ENCODE measurements at places on chromosomes 12 and 14.

DNA sequence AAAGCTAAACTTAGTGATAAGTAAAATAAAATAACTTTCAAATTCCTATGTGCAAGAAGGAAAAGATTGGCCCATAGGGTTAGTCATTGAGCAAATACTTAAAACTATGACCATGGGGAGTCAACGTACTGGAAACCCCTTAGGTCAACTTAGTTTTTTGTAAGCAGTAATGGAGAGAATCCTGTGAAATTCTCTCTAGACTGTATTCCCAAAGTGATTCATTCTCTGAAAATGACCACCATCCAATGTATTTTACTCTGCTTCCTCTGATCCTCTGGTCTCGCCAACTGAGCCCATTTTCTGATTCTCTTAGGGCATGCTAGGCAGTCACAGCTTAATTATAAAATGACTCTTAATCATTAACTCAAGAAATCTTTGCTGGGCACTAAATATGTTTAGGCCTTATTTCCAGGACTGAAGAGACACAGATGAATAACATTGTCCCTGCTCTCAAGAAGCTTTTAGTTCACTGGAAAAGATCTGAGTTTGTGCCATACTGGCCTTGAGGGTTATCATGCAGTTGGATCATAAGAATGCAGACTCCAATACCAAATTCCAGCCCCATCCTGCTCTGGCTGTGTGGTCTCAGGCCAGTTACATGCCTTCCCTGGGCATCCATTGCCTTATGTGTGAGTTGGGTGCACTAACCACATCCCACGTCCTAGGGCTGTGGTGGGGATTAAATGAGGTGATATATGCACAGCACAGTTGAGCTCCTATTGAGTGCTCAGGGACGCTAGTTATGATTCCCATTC is 732.4 kb downstream of the AACS start:
- DNase-seq = no peak

- no peak for DNase-seq
Observed at GRCh38 chr12:45050751-45051571, at the start of gene DBX2. TSS of gene DBX2 (minus strand) at chr12:45051099. CDS start at chr12:45050927, 172 bp downstream.

DNA sequence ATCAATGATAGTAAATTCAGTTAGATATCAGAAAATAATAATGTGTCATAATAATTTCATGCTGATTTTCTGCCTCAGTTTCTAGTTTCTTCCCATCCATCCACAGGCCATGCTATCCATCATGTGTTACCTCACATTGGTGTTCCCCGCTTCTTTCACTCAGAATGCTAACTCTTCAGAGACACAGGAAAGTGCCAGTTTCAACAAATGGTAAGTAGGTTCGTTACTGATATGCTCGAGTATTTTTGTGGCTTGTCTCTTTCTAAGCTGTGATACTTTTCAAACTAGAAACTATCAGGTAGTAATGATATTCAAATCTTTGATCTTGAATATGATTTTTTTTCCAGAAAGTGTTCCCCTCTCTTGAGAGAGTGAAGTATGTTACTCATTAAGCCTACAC is 1.5 kb downstream of the KLRB1 start:
- DNase-seq = no peak

DNA sequence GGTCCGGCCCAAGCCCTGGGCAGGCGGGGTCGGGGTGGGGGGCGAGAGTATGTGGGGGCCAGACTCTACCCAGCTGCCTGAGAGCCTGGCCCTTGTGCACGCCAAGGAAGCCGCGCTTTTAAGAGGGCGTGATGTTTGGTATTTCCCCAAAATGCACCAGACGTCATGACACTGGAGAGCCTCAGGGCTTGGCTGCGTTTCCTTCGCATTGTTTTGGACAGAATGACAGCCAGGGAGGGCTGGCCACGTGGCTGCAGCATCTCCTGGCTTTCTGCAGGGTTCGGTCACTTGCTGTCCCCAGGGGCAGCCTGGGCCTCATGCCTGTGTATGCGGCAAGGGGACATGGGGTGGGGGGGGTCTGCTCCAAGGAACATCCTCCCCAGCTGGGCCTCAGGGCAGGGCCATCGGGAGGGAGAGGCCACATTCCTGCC is 16.1 kb upstream of the NUDT14 start:
- no peak for DNase-seq

GRCh38 chr12:113456199-113456598 is 15.5 kb downstream of the LHX5 start:
- DNase-seq = no peak

DNA sequence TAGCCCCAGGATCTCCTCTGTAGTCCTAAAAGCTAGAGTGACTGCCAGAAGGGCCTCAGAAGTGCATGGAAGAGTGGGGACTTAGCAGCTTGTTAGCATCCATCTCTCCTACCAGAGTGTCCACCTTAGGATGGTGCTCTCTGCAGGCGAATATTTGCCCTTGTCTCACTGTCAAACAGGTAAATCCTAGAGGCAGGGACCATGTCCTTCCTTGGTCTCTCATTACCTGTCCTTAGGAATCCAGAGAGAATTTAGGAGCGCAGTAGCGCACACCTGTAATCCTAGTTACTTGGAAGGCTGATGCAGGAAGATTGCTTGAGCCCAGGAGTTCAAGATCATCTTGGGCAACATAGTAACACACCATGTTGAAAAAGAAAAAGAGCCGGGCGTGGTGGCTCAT is 21.4 kb downstream of the AGAP2 start:
- no peak for DNase-seq

GRCh38 chr12:62190689-62191490 is 69.3 kb upstream of the USP15 start:
- DNase-seq = peak; percentile 9

GRCh38 chr12:57111031-57111734 is at the start of gene STAT6:
TSS of gene STAT6 (minus strand) at chr12:57111362. CDS start at chr12:57108278, 3,084 bp downstream.
- peak; percentile 80 for DNase-seq

GRCh38 chr12:12533238-12533829 is 29.3 kb downstream of the DUSP16 start:
- no peak for DNase-seq

GRCh38 chr12:21631367-21631766 is 26.3 kb downstream of the LDHB start:
- DNase-seq = no peak

DNA sequence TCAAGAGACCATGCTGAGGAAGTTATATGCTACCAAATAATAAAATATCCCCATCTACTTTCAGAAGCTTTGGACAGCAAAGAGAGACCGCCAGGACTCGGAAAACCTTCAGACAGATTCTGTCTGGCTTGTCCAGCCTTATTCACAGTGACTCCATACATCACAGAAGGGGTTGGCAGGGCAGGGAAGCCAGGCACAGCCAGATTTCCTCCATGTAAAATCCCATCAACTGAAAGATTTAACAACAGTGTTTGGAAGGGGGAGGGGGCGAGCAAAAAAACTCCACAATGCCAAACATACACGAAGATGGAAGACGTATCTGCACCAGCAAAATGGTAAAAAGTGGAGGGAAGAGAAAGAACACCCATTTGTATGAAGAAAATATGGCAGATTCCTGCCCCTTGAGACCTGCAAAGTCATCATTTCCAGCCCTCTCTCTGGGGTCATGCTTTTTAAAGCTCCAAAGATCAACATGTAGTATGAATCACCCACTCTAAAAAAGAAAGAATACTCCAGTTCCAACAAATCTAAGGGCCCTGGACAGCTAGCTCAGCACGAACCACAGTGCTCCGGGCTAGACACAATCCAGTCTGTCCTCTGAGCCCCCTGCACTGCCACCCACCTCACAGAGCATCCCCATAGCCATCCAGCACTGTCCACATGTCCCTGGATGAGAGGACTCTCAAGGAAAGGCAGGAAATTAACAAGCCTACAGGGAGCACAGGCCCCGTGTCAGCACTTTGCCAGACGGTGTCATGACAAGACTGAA is 116.4 kb downstream of the DICER1 start:
- no peak for DNase-seq

DNA sequence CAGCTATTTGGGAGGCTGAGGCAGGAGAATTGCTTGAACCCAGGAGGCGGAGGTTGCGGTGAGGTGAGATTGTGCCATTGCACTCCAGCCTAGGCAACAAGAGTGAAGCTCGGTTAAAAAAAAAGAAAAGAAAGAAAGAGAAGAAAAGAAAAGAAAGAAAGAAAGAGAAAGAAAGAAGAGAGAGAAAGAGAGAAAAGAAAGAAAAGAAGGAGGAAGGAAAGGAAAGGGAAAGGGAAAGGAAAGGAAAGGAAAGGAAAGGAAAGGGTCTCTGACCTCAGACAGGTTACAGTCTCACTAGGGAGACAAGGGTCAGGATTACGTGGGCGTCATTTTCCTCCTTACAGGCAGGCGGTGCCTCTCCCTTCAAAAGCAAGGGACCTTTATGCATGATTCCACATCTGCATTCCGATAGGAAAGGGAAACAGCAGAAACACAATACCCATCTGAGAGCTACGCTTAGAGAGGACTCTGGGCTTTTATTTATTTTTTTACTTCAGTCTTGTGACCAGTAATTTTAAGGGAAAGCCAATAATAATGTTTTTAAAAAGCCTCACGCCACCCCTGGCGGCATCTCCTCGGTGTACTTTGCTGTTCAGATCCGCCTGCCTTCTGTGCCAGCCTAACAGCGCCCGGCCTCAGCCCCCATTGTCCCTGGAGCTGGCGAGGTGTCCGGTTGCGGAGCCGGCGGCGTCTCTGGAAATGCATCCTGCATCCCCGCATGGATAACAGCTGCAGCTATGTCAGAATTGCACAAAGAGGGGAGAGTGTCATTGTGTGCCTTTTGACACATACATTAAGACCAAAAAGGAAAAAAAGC is 945 bp upstream of the HIP1R start:
- no peak for DNase-seq

DNA sequence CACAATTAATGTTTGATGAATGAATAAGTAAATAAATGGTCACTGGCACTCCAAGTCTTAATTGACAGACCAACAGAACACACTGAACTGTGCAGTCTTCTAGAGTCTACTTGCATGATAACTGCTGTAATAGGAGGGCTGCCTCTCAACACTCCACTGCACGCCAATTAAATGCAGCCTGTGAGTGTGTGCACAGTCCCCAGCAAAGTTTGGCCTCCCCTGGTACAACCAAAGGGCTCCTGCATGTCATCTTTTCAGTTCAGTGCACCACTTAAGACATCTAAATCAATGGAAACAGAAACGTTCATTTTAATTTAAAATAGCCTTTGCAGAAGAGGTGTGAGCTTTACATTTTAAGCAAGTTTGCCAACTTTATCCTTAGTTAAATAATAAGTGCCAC is 121.7 kb upstream of the USP15 start:
- no peak for DNase-seq

DNA sequence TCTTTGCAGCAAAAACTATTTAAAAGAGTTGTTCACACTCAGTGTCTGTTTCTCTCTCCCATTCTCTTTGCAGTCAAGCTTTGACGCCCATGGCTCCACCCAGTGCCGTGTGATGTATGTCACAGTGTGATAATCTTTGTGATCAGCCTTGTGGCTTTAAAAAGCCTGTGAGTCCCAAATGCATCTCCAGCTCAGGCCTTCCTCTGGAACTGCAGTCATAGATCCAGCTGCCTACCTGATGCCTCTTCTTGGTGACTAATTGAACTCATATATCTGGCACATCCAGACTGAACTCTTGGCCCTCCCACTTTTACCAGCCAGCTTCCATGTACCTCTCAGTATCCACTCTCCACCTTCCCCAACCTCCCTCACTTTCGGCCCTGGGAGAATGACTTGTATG is 182.8 kb upstream of the ARHGAP5 start:
- no peak for DNase-seq

GRCh38 chr12:11655842-11656241 is 6.4 kb downstream of the ETV6 start:
- no peak for DNase-seq

DNA sequence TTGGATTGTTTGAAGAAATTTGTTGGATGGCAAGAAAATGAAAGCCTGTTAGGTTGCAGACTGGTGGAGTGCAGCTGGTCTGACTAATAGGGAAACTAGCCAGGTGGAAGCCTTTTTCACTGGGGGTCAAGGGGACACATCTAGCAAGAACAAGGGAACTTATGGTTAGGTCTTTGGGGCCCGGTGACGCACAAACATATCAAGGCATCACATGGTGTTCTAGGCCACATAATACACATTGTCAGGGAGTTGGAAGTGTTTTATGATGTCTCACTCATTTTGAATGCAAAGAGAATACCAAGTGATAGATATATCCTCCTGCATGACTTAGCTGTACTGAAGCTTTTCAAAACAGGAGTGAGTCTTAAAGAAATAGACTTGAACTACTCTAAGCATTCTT is 351.2 kb downstream of the KCNH5 start:
- no peak for DNase-seq

- no peak for DNase-seq
Observed at GRCh38 chr12:22312336-22312735, 22.2 kb downstream of the ST8SIA1 start.

GRCh38 chr14:61968207-61968606 is 206.0 kb downstream of the SNAPC1 start:
- no peak for DNase-seq

GRCh38 chr14:96221841-96222240 is 17.2 kb downstream of the BDKRB2 start:
- no peak for DNase-seq

DNA sequence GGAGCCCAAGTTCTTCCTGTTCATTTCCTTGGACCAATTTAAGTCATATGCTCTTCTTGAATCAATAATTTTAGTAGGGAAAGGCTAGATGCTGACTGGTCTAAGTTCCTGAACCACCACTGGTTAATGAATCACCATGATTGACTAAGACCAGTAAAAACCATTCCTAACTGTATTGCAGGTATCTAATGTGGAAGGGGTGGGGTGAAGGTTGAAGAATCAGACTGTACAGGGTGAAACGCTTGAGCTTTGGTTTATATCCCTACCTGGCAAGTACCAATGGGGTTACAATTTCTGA is 100.1 kb downstream of the DYRK2 start:
- no peak for DNase-seq

DNA sequence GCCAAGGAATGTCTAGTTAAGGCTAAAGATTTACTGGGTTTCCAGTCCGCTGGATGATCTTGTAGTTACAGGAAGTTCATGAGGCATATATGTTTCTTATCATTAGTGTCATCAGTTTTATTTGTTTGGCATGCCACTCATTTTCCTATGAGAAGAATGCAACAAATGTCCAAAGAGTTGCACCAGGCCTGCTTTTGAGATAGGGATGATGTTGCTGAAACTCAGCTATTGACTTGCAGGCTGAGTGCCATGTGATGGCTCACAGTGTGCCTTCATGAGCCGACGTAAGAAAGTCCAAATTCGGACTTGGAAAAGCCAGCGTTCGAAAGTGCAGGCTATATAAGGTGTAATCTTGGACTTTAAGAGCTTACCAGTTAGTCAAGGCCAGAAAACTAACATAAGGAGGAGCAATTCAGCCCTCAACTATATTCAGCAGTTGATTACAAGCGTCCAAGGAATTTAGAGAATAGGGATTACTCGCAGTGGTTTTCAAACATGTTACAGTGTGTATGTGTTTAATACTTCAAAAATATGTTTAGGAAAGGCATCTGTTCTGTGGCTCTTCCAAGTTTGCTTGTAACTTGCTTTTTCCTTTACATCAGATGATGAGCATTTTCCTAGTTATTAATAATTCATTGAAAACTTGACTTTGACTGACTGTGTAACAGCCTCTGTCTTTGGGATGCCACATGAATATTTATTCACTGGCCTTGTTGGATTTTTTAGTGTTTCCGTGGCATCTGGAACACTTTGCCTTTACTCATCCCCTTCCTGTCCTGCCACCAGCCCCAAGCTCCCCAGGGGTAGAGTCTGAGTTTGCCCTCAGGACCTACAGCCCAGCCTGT is 101.3 kb downstream of the LGMN start:
- no peak for DNase-seq

GRCh38 chr14:100524933-100525243 is 62.3 kb downstream of the BEGAIN start:
- DNase-seq = peak; percentile 38

- DNase-seq = peak; percentile 44
Observed at GRCh38 chr14:76810953-76811400, 1.7 kb downstream of the ANGEL1 start.

- DNase-seq = no peak
Observed at GRCh38 chr14:28406196-28406595, 360.4 kb upstream of the FOXG1 start.

- no peak for DNase-seq
Observed at GRCh38 chr14:23123419-23123818, 4.4 kb upstream of the CEBPE start.
